ENCODE measurements at places on chromosomes 4 and X. TPM values are rescaled to one million over a fixed set of nuclear protein-coding genes. Genes with fewer than 3 reads are reported as not detected.

ZNF157 gene
- polyA plus RNA-seq: not detected

XAGE1A gene
- not detected for polyA plus RNA-seq

CXXC4 gene
- polyA plus RNA-seq: 0.34 TPM

GAGE13 gene
- not detected for polyA plus RNA-seq

NDNF gene
- 0.34 TPM for polyA plus RNA-seq

ENPEP gene
- polyA plus RNA-seq: 5.1 TPM

JCHAIN gene
- 7.7 TPM for polyA plus RNA-seq

PCDH11X gene
- not detected for polyA plus RNA-seq

NDST3 gene
- polyA plus RNA-seq: 0.11 TPM

SPANXB1 gene
- polyA plus RNA-seq: not detected

PABPC1L2A gene
- polyA plus RNA-seq: not detected

CCDC120 gene
- 2.4 TPM for polyA plus RNA-seq

ARAF gene
- 34.3 TPM for polyA plus RNA-seq

MAGEA6 gene
- polyA plus RNA-seq: not detected

PLXNA3 gene
- 9.7 TPM for polyA plus RNA-seq

RNF175 gene
- 1.7 TPM for polyA plus RNA-seq

ZFP92 gene
- polyA plus RNA-seq: 1.0 TPM

CENPI gene
- 2.1 TPM for polyA plus RNA-seq

RENBP gene
- polyA plus RNA-seq: 18.4 TPM

BMP2K gene
- polyA plus RNA-seq: 15.4 TPM

POF1B gene
- polyA plus RNA-seq: 0.49 TPM

RIBC1 gene
- polyA plus RNA-seq: not detected

RIPPLY1 gene
- polyA plus RNA-seq: not detected

MAP7D2 gene
- 0.11 TPM for polyA plus RNA-seq

RBMXL3 gene
- not detected for polyA plus RNA-seq

PDCL2 gene
- polyA plus RNA-seq: not detected

MAGEA10 gene
- polyA plus RNA-seq: not detected

PRIMPOL gene
- 5.2 TPM for polyA plus RNA-seq

PPA2 gene
- 32.7 TPM for polyA plus RNA-seq

Data from adipose tissue (tissue), 3 donors.